ENCODE measurements at places on chromosomes 4 and X.
A peak's percentile ranks its signal among the peaks of the same experiment; 100 is the strongest.

- DNase-seq = peak; percentile 34
Observed at GRCh38 chrX:154327038-154327820, 31.6 kb downstream of the TKTL1 start.

GRCh38 chr4:1200425-1201035 lies 28.1 kb upstream of the SPON2 start:
- no peak for DNase-seq

DNA sequence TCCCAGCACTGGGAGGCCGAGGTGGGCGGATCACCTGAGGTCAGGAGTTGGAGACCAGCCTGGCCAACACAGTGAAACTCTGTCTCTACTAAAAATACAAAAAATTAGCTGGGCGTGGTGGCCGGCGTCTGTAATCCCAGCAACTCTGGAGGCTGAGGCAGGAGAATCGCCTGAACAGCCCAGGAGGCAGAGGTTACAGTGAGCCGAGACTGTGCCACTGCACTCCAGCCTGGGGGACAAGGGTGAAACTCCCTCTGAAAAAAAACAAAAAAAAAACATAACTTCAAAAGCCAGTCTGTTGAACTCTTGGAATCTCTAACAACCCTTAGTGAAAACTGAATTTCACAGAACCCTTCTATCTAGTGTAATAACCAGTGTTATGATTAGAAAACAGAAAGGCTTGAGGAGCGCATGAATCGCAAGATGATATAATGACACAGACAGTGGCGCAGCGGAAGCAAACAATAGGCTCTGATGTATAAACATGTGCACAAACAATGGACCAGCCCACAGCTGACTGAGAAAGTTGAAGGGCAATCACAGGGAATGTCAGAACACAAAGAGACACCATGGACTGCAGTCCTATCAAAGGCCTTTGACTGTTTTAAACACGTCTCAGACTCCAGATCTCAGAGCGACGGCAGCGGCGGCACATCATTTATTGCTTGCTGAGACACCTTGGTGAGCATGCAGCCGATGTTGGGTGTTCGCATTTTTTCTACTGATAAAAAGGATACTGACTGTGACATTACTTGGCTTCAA lies 81.6 kb downstream of the NSUN7 start:
- no peak for DNase-seq

GRCh38 chr4:176791591-176792325 lies 964 bp downstream of the VEGFC start:
- no peak for DNase-seq

DNA sequence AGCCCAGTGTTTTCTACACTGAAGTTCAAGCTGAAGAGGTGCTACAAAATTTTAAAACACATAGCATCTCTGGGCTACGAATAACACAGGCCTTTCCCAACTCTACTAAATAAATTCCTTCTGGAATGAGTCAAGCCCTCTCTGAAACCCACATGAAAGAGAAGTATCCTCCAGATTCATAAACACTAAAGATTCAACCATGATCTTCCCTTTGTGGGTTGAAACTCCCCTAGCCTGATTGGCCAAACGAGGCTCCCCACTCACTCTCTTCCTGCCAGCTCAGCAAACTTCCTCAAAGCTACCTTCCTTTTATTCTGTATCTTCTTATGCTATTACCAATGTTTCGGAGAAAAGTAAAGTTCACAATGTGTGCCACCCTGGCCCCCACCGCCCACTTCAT lies 95.4 kb downstream of the NKX6-1 start:
- no peak for DNase-seq

Measured in effector memory CD4-positive, alpha-beta T cell (primary cell).